ENCODE measurements at places on chromosomes 12 and 14. TPM values are rescaled to one million over a fixed set of nuclear protein-coding genes. Genes with fewer than 3 reads are reported as not detected.

HVCN1 gene
- 1.3 TPM for total RNA-seq

CELA1 gene
- total RNA-seq, result not detected

RAPGEF3 gene
- 1.5 TPM for total RNA-seq

SMIM41 gene
- total RNA-seq, result 2.0 TPM

ART4 gene
- 0.26 TPM for total RNA-seq

PRPH gene
- not detected for total RNA-seq

CCDC38 gene
- not detected for total RNA-seq
